ENCODE measurements at places on chromosomes 12 and 14.

GRCh38 chr12:34186492-34186891 is 164.2 kb downstream of the ALG10 start:
- no peak for DNase-seq
- no peaks in the 10 kb centered on the region for H3K36me3 ChIP-seq
- H3K4me1 ChIP-seq, result no peaks in the 10 kb centered on the region
- no peaks in the 10 kb centered on the region for H3K27me3 ChIP-seq
- H3K4me3 ChIP-seq, result no peak overlapping the region
- no peak overlapping the region for H3K27ac ChIP-seq

GRCh38 chr12:81492131-81492720 is 266.9 kb downstream of the PPFIA2 start:
- H3K36me3 ChIP-seq, result no peaks in the 10 kb centered on the region
- H3K4me1 ChIP-seq, result no peaks in the 10 kb centered on the region
- H3K27me3 ChIP-seq, result no peaks in the 10 kb centered on the region
- no peak overlapping the region for H3K27ac ChIP-seq
- H3K4me3 ChIP-seq, result no peak overlapping the region
- no peak for DNase-seq

DNA sequence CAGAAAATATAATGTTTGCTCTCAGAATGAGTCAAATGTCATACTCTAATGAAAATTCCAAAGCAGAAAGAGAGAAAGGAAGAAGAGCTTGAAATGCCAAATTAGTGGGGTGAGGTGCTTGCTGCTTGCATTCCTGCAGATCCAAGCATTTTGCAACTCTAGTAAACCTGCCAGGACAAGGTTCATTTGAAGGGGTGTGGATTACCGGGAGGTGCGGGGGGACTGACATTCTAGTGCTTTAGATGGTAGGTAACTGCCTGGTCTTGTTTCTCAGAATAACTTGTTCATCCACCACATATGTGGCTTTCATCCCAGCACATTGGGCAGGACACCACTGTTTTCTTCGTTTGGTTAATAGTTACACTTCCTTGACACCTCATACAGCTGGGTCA is 144.4 kb downstream of the AKAP6 start:
- H3K4me3 ChIP-seq, result no peak overlapping the region
- no peak overlapping the region for H3K27ac ChIP-seq
- DNase-seq, result no peak
- no peaks in the 10 kb centered on the region for H3K27me3 ChIP-seq

DNA sequence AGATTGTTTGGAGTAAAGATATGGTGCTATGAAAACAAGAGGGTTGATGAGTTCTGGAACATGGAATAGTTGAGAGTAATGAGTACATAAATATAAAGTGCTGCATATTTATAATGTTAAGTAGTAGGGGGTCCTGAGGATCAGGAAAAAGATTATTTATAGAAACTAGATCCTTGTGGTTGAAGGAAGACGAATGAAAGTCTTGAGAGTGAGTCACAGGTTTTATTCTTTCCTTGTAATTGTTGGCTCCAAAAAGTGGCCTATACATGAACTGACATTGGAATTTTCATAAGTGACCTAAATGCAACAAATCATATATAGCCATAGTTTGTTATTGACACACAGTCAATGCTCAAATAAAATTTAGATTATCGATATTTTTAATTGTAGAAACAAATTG is 440.4 kb upstream of the PRICKLE1 start:
- H3K4me1 ChIP-seq, result no peaks in the 10 kb centered on the region
- no peak for DNase-seq
- no peak overlapping the region for H3K27ac ChIP-seq

DNA sequence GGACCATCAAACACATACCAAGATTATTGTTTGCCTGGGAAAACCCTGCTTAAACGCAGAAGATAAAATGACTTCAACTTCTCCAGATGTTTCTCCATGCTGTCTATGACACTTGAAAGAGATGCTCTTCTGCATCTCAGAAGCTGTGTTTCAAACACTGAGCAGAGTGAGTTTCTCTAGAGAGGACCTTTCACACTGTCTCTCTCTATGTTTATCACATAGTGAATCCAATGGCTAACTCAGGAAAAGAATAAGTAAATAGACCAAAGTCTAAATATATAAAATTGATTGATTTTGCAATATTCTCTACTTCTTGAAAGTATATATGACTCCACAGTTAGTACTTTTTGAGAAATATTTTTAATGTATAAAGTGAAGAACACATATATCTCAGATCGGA is 325.6 kb upstream of the USP15 start:
- no peaks in the 10 kb centered on the region for H3K27me3 ChIP-seq
- DNase-seq, result no peak
- H3K4me1 ChIP-seq, result no peaks in the 10 kb centered on the region
- H3K4me3 ChIP-seq, result no peak overlapping the region

DNA sequence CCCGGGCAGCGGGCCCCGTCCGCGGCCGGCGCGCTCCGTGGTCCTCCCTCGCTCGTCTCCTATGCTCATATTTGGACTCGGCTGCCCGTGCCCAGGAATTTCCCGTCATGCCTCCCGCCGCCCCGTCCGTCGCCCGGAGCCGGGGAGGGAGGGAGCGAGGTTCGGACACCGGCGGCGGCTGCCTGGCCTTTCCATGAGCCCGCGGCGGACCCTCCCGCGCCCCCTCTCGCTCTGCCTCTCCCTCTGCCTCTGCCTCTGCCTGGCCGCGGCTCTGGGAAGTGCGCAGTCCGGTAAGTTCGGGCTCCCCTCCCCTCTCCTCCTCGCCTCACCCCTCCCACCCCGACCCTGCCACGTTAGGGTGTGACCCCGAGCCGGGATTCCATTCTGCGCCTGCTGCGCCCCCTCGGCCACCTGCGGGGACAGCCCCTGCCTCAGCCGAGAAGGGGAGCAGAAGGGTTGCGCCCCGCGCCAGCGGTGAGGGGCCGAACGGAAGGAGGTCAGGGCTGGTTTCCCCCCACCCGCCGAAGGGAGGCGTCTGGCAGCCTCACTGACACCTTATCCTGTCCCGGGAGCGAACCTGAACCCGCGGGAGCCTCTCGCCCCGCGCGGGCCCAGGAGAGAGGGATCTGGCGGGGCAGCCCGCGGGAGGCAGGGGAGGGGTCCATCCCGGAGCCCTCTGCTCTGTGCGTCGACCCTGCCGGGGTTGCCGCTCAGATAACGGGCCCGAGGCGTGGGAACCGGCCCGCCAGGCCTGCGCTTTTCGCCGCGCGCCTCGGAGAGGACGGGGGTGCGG is at the start of gene MSRB3:
TSS of gene MSRB3 (plus strand) at position 108 of the 793 bp plus-strand sequence. CDS start 29,897 bp downstream, outside the sequence.
- peak within 1 kb of the TSS; percentile 72 for H3K4me3 ChIP-seq
- DNase-seq, result no peak
- no peaks in the 10 kb centered on the region for H3K36me3 ChIP-seq
- H3K27me3 ChIP-seq, result peaks cover 7% of the 10 kb centered on the region
- H3K27ac ChIP-seq, result no peak within 1 kb of the TSS

GRCh38 chr12:76945867-76946266 is 67.0 kb upstream of the CSRP2 start:
- no peak overlapping the region for H3K27ac ChIP-seq
- H3K4me3 ChIP-seq, result no peak overlapping the region
- H3K4me1 ChIP-seq, result no peaks in the 10 kb centered on the region
- no peaks in the 10 kb centered on the region for H3K27me3 ChIP-seq

GRCh38 chr12:131895640-131896079 is 1.2 kb downstream of the ULK1 start:
- H3K4me3 ChIP-seq, result peak overlapping the region; percentile 73
- H3K4me1 ChIP-seq, result peaks cover 12% of the 10 kb centered on the region
- no peaks in the 10 kb centered on the region for H3K36me3 ChIP-seq
- H3K27ac ChIP-seq, result no peak overlapping the region
- H3K27me3 ChIP-seq, result no peaks in the 10 kb centered on the region

- H3K27me3 ChIP-seq, result no peaks in the 10 kb centered on the region
- no peak overlapping the region for H3K27ac ChIP-seq
- DNase-seq, result no peak
- H3K36me3 ChIP-seq, result no peaks in the 10 kb centered on the region
- no peak overlapping the region for H3K4me3 ChIP-seq
These were observed 62.2 kb downstream of the VEZT start for GRCh38 chr12:95279856-95280255.

DNA sequence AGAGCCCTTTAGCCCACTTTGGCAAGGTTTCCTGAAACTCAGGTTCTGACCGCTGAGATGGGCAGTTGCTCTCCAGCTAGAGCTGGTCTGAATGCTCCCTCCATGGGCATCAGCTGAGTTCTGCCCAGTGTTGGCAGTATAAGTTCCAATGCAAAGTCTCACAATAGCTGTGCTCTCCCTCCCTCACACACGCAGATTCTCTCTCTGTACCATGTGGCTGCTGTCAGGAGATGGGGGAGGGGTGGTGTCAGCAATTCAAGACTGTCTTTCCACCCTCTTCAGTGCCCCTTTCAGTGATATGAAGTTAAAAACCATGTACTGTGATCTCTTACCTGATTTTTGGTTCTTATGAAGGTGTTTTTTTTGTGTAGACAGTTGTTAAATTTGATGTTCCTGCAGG is 164.3 kb upstream of the PLEKHA5 start:
- no peak overlapping the region for H3K4me3 ChIP-seq
- no peak for DNase-seq
- H3K36me3 ChIP-seq, result no peaks in the 10 kb centered on the region

DNA sequence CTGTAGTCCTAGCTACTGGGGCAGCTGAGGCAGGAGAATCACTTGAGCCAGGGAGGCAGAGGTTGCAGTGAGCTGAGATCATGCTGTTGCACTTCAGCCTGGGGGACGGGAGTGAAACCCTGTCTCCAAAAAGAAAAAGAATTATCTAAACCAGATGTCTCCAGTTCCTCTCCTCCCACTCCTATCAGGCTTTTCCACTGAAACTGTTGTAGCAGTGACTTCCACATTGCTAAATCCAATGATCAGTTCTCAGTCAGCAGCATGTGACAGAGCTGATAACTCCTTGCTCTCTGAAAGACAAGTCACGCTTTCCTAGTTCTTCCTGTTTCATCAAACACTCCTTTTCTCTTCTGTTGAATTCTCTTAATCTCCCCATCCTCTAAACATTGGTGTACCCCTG is 8.6 kb downstream of the SLC38A6 start:
- H3K4me3 ChIP-seq, result no peak overlapping the region
- H3K27ac ChIP-seq, result no peak overlapping the region
- H3K27me3 ChIP-seq, result no peaks in the 10 kb centered on the region
- no peaks in the 10 kb centered on the region for H3K36me3 ChIP-seq
- DNase-seq, result no peak

DNA sequence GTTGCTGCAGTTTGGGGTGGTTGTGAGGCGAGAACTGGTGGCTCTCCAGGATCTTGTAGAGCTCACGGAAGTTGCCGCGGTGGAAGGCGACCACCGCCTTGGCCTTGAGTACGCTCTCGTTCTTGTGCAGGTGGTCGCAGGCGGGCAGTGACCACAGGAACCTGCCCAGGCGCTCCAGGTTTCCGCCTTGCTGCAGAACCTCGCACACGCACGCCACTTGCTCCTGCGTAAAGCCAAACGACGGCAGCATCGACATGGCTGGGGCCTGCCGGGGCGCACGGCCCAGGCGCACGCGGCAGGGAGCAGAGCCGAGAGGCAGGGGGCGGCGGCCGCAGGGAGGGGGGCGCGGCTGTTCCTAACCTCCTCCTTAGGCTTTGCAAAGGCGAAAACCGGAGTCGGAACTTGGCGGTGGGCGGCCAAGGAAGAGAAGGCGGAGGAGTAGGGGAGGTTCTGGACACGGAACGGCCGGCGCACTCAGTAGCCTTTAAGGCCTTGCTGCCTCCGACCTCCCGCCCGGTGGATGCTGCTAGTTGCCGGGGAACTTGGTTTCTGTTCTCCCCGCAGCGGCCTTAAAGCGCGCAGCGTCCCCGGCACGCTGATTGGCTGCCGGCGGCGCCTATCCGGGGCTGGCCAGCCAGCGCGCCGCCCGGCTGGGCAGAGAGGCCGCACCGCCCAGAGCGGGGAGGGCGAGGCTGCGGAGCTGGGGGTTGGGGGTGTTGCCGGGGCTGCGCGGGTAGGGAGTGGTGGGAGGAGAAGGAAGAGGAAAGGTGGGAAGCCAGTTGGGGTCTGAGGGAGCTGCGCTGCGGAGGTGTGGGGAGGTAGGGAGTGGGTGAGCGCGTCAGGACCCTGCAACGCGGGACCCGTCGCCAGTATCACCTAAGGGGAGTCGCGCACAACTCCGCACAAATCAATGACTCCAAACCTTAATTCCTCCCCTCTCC is at the start of gene SIX1:
TSS of gene SIX1 (minus strand) at position 544 of the 941 bp plus-strand sequence. CDS start at position 256, 288 bp downstream.
- DNase-seq, result no peak
- H3K4me3 ChIP-seq, result peak within 1 kb of the TSS; percentile 36
- H3K27ac ChIP-seq, result no peak within 1 kb of the TSS
- no peaks in the 10 kb centered on the region for H3K4me1 ChIP-seq
- no peaks in the 10 kb centered on the region for H3K36me3 ChIP-seq

- peak overlapping the region; percentile 85 for H3K27ac ChIP-seq
- H3K4me1 ChIP-seq, result peaks cover 32% of the 10 kb centered on the region
- no peaks in the 10 kb centered on the region for H3K36me3 ChIP-seq
- no peak overlapping the region for H3K4me3 ChIP-seq
These were observed 408.5 kb downstream of the ZFP36L1 start for GRCh38 chr14:68384335-68384734.

DNA sequence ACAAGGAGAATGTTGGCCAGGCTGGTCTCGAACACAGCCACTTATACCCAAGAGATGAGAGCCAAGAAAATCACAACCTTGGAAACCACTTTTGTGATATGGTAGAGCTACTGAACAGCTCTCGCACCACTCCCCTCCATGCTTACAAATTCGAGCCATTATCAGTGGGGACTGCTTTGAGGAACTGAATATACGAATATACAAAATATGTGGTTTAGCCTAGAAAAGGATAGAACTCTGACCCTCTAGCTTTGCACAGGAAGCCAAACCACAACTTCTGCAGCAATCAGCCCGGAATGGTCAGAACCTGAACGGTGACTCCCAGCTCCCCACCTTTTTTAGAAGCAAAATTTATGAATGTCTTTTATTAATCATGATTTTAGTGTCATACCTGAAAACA is 129.8 kb upstream of the TMEM132C start:
- H3K27me3 ChIP-seq, result no peaks in the 10 kb centered on the region
- H3K27ac ChIP-seq, result no peak overlapping the region
- H3K4me1 ChIP-seq, result no peaks in the 10 kb centered on the region
- no peak overlapping the region for H3K4me3 ChIP-seq
- H3K36me3 ChIP-seq, result no peaks in the 10 kb centered on the region

DNA sequence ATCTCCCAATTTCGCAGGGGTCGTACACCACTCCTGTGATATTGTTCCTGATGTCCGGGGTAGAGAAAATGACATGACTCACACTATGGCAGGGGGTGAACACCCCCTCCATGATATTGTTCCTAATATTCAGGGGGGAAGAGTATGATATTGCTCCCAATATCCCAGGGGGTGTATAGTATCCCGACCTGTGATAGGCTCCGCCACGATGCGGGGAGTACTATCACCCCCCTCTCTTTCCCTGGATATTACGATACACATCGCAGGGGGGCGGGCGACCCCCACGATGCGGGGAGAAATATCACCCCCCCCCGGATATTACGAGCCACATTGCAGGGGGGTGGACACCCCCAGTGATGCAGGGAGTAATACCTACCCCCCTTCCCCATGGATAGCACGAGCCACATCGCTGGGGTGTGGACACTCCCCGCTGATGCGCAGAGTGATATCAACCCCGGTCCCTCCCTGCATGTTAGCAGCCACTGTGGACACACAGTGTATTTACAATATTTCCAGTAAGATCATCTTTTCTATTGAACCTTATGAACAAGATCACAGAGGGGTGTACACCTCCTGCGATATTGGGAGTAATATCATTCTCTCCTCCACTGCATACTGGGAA is 17.7 kb downstream of the SMIM41 start:
- no peaks in the 10 kb centered on the region for H3K27me3 ChIP-seq
- DNase-seq, result no peak
- no peak overlapping the region for H3K27ac ChIP-seq
- no peaks in the 10 kb centered on the region for H3K4me1 ChIP-seq

All from GM12878 (cell line).